ENCODE measurements at places on chromosomes 3 and 15.

DNA sequence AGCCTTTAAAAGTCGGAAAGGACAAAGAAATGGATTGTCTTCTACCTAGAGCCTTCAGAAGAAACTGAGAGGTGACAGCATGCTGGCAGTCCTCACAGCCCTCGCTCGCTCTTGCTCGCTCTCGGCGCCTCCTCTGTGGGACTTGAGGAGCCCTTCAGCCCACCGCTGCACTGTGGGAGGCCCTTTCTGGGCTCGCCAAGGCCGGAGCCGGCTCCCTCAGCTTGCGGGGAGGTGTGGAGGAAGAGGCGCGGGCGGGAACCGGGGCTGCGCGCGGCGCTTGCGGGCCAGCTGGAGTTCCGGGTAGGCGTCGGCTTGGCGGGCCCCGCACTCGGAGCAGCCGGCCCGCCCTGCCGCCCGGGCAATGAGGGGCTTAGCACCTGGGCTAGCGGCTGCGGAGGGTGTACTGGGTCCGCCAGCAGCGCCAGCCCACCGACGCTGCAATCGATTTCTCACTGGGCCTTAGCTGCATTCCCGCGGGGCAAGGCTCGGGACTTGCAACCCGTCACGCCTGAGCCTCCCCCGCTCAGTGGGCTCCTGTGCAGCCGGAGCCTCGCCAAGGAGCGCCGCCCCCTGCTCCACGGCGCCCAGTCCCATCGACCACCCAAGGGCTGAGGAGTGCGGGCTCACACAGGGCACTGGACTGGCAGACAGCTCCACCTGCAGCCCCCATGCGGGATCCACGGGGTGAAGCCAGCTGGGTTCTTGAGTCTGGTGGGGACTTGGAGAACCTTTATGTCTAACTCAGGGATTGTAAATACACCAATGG lies 953.8 kb upstream of the GBE1 start:
- DNase-seq, result no peak

DNA sequence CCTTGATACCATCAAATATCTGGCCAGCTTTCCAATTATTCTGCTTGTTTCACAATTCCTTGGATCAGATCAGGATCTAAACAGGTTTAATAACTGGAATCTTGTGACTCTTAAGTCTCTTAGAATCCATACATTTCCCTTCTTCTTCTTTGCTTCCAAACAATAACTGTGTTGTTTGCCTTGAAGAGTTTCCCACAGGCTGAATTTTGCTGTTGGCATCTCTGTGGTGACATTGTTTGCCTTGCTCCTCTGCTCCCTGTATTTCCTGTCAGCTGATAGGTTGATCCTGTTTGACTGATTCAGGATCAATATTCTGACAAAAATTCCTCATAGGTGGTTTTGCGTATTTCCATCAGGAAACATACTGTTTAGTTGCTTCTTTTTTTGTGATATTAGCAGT lies 248.4 kb upstream of the LMCD1 start:
- DNase-seq, result no peak

DNA sequence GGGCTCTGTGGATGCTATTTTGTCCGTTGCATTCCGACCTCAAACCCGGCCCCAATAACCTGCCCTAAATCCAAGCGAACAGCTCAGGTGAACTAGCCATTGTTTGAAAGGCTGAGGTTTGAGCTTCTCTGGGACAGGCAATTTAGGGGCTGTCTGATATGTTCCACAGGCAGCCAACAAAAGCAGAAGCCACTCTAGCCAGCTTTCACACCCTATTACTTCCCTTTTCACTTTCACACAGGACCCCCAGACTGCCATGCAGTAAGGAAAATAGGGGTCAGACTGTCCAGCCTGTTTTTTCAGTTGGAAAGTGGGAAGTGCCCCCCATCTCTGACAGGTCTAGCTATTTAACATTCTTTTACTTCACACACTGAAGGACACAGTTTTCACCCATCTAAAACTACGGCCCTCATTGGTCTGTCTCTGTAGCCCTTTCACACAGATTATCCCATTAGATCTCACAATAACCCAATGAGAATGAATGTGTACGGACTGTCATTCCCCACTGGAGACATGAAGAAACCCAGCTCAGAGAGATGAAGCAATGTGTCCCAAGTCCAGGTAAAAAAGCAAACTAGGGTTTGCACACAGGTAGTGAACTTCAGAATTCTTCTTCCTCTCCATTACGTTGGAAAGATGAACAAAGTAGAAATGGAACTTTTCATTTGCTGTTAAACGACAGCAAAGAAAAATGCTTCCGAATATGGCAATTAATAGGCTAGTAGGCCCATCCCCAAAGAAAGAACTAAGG lies 1.9 kb downstream of the CCDC12 start:
- no peak for DNase-seq

DNA sequence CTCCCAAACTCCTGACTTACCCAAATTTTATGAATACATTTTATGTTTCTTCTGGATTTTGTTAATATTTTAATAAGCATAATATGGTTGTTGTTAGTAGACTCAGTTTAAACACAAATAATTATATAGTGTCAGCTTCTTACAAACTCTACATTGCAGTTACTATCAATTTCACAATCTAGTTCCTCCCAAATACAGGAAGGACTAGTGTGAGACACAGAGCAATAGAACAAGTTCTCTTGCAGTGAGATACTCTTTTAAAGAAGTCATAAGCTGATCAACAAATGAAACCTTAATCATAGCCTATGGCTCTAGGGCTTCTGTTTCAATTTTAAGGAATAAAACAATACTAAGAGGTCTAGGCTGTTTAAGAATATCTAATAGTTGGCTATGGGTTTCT lies 86.1 kb downstream of the SAMMSON start:
- DNase-seq, result no peak

- no peak for DNase-seq
These were observed 8.4 kb downstream of the ACSBG1 start for GRCh38 chr15:78225783-78226541.

DNA sequence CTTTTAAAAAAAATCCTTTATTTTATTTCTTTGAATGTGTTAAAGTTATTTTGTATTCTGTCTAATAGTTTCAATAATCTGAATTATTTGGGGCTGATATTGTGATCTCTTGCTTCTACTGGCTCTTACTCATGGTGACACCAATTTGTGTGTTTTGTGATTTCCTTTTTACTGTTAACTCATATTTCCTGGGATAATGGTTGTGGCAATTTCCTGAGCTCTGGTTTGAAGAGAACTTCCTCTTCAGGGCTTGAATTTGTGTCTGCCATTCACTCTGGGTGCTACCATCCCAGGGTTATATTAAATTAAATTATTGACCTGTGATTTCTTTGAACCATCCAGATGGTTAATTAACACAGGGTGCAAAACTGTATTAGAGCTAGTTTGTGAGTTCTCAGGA lies 60.4 kb upstream of the RNF7 start:
- no peak for DNase-seq

GRCh38 chr3:38579551-38580449 lies 69.7 kb downstream of the SCN5A start:
- DNase-seq, result no peak

GRCh38 chr3:191244242-191244867 lies 45.3 kb downstream of the OSTN start:
- DNase-seq, result no peak

GRCh38 chr3:117793622-117794265 lies 1084.2 kb downstream of the TUSC7 start:
- DNase-seq, result no peak

GRCh38 chr3:147702509-147702908 lies 293.3 kb downstream of the ZIC1 start:
- DNase-seq, result no peak

DNA sequence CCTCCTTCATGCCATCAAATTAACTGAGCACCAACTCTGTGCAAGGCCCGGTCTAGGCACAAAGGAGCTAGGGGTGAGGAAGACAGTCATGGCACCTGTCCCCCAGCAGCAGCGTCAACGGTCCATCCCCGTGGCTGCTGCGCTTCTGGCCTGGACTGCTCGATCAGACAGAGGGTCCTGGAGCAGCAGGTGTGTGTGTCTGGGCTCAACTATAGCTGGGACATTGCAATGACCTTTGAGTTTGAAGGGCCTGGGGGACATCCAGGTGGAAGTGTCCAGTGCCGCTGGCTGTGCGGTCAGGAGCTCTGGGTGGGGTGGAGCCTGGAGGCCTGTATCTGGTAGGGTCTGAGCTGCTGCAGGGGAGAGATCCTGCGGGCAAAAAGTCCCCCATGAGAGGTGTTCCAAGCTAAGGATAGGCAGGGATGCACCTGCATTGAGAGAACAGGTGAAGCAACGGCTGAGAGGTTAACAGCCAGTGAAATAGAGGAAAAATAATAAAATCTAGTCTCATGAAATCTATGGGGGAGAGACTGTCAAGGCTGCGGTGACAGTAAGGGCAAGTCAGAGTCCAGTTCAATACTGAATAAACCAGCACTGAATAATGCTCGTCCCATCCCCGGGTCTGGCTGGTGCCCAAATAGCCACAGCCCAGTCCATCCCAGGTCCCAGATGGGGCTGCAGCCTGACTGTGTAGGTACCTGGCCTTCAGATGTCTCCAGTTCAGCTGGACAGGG lies 25.4 kb upstream of the SLC41A3 start:
- DNase-seq, result no peak

DNA sequence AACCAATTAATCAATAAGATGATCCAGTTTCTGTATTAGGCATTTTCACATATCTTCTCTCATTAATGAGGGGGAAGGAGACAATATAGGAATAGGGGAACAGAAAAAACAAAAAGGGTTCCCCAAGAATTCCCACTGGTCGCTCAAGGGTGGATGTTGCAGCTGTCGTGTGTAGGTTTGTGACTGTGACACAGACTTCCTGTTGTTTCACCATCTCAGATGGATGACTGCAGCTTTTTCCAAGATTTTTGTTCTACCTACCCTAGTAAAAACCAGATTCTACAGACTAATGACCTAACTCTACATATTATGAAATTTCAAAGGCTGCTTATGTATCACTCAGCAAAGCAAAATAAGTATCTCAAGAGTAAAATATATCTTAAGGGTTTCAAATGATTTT lies 73.7 kb upstream of the MB21D2 start:
- DNase-seq, result no peak

GRCh38 chr3:155270485-155271342 lies 22.8 kb downstream of the STRIT1 start:
- no peak for DNase-seq

GRCh38 chr3:116386168-116386567 lies 59.1 kb downstream of the LSAMP start:
- DNase-seq, result no peak

DNA sequence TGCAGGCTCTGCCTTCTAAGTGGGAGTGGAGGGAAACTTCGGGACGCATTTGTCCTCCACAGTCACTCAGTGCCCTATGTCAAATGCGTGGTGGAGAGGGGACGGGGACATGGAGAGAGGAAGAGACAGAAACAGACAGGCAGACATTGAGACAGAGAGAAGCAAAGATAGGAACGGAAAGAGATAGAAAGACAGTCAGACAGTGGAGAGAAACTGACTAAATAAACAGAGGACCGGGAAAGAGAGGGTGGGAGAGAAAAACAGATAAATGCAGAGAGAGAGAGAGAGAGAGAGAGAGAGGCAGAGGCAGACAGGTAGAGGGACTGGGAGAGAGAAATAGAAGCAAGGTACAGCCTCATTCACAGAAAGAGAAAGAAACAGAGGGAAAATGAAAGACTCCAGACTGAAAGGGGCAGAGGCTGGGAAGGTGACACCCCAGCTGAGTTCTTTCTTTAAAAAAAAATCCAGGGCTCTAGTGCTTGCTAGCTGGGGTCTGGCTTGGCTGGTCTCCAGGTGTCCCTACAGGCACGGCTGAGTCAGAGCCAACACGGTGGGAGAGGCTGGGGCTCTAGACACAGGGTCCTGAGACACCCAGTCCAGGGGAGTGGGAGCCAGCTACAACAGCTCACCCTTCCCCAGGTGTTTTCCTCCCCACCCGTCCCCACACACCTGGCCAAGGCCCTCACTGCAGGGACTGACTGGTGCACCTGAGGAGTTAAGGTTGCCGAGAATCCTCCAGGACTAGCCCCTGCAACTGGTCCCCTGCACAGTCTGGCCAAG lies 506.1 kb upstream of the PROK2 start:
- no peak for DNase-seq

- no peak for DNase-seq
These were observed 26.0 kb downstream of the MUC20 start for GRCh38 chr3:195746751-195747150.

- no peak for DNase-seq
These were observed 291.8 kb upstream of the GBE1 start for GRCh38 chr3:82053236-82053635.

DNA sequence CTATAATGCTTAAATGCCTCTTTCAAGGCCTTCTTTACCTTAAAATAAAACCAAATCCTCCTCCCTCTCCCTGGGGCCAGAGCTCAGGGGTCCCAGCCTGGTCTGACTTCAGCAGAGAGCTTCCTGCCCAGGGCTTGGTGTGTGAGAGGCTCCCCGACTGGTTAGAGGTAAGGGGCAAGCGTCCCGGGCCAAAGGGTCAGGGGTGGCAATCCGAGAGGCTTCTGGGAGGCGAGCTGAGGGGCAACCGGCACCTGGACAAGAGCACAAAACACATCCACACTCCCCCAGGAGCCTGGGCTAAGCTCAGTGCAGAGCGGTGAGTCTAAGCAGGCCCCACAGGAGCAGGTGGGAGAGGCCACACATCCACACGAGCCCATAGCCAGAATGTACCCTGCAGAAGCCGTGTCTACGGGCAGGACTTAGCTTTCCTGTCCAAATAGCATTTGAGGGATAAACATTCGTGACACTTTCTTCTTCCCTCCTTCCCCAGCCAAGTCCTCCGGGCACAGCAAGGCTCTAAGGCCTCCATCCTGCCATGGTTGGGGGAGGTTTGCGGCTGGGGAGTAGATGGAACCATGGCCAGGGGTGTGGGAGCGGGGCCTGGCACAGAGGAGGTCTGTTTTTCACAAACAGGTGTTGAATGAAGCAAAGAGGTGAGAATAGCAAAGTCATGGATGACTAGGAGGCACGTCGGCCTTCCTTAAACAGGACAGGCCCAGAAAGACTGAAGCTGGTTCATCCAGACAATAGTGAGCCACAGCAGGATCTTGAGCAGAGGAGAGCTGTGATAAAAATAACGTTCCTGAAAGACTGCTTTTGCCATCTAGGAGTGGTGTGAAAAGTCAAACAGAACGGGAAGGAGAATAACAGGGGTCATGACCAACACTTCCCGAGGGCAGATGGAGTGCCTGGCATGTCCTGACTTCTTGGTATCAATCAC lies 98.7 kb upstream of the IQSEC1 start:
- no peak for DNase-seq

DNA sequence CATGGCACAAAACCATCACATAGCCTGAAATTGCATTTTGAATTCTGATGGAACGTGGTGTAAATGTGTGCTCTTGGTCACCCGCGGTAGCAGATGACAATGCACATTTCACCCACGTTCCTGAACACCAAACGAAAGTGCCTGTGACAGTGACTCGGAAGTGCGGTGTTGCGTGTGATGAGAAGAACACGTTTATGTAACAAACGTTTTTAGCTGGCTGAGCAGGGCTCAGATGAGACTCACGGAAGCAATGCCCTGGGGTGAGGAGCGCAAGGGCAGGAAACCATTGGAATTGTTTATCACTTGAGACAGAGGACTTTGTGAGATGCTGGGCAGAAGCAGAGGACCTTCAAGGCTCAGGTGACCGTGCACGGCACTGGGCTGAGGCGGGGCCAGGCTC lies 449.2 kb upstream of the CFAP20DC start:
- DNase-seq, result no peak

DNA sequence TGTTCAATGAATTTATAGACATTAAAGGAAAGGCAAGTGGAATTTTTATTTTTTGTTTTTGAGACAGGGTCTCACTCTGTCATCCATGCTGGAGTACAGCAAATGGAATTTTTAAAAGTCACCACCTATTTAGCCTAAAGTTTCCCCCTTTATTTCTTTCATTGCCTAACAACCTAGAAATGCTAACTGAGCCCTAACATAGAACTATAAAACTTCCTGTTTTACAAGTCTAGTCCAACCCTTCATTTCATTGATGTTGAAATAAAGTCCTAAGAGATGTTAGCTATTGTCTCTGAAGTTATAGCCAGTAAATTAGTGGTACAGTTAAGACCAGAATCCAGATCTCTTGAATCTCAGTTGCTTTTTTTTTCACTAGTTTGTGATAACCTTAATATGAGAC lies 39.0 kb downstream of the MAPK6 start:
- no peak for DNase-seq
